ENCODE measurements at places on chromosomes 1 and 21.

- DNase-seq, result no peak
Observed at GRCh38 chr1:197696372-197696771, 78.9 kb downstream of the DENND1B start.

GRCh38 chr1:206049293-206049692 is 3.7 kb upstream of the RHEX start:
- DNase-seq, result no peak

DNA sequence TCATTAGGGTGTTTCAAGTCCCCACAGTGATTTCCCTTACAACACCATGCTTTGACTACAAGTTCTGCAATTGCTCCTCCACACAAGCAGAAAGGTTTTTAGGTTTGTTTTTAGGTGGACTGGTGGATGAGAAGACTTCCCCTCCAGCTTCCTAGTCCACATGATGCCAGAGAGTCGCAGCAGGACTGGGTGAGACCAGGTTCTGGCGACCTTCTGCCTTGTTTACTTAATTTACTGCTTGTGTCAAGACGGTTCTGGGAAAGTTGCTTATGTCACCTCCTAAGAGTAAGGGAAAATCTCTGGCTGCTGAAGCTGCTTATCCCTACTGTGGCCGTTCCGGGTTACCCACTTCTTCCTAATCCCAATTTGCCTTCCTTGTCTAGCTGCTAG is 76.4 kb downstream of the GLUL start:
- no peak for DNase-seq

DNA sequence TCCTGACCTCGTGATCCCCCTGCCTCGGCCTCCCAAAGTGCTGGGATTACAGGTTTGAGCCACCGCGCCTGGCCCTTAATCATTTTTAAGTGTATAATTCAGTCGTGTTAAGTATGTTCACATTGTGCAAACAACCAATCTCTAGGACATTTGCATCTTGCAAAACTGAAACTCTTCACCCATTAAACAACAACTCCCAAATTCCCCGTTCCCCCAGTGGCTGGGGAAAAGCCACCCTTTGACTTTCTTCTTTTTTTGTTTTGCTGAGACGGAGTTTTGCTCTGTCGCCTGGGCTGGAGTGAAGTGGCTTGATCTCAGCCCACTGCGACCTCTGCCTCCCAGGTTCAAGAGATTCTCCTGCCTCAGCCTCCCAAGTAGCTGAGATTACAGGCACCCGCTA is 6.5 kb upstream of the THEMIS2 start:
- no peak for DNase-seq

DNA sequence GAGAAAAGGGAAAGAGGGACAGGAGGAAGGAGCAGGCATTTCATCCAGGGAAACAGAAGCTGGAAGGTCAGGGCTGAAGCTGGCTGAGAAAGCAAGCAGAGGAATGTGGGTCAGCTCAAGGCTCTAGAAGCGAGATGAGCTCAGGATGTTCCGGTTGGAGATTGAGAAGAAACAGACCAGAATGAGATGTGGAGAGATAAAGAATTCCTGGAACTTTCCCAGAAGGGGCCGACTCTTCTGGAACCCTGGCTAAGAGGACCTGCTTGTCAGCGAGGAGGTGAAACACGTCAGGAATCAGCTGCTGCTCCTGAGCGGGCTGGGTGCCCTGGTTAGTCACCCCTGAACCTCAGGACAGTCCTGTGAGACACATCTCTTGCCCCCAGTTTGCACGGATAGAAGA is 75.9 kb downstream of the HUNK start:
- DNase-seq, result no peak

DNA sequence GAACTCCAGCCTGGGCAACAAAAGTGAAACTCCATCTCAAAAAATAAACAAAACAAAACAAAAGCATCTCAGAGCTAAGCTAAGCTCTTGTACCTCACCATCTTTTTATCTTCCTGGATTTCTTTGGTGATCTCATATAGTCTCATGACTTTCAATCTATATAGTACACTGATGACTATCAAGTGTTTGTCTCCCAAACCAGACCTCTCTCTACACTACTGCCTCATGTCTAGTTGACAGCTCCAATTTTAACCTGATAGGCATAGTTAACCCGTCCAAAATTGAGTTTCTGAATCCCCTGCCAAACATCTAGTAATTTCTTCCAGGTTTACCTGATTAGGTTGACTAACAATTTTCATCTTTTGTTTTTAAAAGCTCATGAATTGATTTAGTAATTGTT is 151.7 kb downstream of the COP1 start:
- no peak for DNase-seq

DNA sequence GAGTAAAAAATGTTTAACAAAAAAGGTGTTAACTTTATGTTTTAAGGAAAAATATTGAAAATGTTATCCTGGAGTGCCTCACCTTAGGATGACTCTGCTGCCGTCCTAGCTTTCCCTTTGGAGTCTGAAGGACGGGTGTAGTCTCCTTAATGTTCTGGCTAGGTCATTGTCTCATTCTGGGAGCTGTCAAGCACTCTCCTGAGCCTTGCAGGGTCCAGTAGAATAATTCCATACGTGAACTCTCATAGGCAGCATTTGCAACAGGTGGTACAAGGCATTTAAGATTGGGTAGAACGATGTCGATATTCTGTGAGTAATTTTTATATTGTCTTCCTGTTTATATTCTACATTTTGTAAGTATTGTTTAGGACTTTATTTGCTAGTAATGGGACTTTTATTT is 283.6 kb upstream of the C1orf105 start:
- DNase-seq, result no peak

GRCh38 chr1:19361611-19362147 is 49.6 kb downstream of the SLC66A1 start:
- DNase-seq, result no peak

DNA sequence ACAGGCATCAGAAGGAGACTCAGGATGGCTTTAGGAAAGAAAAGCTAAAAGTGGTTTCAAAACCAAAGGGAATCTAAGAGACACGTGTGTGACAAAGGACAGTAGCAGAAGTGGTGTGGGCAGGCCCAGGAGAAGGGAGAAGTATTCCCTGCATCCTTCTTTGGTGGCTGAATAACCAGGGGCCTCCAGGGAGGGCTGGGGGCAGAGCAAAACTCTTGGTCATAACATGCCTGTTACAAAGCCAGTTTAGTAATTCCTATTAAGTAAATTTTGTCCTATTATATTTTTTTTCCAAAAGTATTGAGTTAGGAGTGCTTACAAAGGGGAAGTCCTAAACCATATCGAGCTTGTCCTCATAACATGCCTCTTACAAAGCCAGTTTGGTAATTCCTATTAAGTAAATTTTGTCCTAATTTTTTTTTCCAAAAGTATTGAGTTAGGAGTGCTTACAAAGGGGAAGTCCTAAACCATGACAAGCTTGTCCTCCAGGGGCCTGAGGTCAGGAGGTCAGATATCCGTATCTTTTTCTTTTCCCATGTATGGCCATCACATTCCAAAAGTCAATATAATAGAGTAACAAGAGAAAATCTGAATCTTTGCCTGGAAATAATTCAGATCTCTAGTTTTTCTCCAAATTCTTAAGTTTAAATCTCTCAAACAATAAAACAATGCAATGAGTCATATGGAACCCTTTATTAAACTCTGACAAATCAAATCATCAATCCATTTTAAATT is 509.2 kb downstream of the LTN1 start:
- no peak for DNase-seq

DNA sequence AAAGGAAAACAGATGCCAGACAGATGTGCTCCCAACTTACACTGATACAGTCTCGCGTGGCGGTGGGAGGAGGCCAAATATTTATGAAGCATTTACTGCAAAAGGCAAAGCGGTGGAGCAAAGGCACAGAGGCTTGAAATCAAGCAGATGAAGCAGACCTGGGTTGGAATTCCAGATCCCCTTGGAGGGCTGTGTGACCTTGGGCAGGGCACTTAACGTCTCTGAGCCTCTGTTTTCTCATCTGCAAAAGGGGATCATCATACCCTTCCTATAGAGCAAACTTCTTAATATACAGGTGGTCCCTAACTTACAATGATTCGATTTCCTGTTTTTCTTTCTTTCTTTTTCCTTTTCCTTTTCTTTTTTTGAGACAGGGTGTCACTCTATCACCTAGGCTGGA is 54.1 kb downstream of the IGSF21 start:
- no peak for DNase-seq

DNA sequence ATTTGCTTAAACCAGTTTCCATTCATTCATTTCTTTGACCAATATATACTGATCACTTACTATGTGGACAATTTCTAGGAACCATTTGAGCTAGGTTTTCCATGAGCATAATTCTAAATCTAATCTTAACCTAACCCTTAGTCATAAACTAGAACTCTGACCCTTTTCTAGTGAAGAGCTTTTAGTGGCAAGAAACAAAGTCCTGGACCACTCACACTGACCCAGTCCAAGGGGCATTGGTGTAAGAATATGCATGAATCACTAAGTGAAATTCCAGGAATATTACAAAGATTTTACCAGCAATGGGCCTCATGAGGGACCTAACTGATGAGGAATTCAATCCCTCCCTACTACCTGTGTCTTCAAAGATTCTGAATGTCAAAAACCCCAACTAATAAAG is 40.6 kb upstream of the SLC2A1 start:
- no peak for DNase-seq

GRCh38 chr21:33700491-33700890 is 58.2 kb downstream of the ITSN1 start:
- DNase-seq, result no peak

DNA sequence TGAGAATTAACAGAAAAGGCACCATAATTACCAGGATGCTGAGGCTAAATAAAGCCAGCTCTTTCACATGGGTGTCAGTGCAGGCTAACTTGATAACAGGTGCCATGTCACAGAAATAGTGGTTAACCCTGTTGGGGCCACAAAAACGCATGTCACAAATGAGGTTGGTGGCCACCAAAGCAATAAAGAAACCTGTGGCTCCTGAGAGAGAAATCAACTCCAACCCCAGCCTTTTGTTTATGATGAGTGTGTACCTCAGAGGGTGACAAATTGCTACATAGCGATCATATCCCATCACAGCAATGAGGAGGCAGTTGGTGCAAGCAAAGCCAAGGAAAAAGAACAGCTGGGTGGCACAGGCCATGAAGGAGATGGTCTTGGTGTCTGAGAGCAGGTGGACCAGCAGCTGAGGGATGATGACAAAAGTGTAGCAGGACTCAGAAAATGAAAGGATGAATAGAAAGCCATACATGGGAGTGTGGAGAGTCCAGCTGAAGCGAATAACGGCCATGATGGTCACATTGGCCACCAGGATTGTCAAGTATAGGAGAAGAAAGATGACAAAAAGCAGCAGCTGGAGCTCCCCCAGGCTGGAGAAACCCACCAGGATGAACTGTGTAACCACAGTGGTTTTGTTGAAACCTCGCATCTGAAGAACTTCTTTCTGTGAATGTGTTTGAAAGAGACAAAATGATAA is at the start of gene OR10T2:
Gene OR10T2 (minus strand): TSS at position 649 of the 697 bp plus-strand sequence. CDS start 0 bp downstream, at position 649.
- DNase-seq, result no peak

DNA sequence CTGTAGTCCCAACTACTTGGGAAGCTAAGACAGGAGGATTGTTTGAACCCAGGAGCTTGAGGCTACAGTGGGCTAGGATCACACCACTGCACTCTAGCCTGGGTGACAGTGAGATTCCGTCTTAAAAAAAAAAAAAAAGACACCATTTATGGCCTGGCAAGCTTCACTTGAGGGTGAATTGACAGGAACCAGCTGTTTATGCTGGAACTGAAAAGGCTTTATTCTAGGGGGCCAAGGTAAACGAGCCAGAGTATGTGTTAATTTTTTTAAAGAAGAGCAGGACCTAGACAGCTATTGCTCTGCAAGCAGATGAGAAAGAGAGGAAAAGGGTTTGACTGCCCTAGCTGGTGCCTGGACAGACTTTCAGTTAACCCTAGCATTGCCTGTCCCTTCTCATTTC is 37.0 kb downstream of the S100A6 start:
- no peak for DNase-seq

DNA sequence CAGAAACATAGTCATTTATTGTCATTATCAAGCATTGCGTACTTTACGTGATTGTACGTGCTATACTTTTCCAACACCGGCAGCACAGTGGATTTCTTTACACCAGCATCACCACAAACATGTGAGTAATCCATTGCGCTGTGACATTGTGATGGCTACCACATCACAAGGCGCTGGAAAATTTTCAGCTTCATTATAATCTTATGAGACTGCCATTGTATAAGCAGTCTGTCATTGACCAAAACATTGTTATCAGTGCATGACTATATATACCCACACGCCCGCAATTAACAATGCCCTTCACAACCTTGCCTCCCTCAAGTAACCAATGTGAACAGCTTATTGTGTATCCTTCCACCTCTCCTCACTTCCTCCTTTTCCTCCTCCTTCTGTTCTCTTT is 137.6 kb downstream of the ZZZ3 start:
- no peak for DNase-seq

DNA sequence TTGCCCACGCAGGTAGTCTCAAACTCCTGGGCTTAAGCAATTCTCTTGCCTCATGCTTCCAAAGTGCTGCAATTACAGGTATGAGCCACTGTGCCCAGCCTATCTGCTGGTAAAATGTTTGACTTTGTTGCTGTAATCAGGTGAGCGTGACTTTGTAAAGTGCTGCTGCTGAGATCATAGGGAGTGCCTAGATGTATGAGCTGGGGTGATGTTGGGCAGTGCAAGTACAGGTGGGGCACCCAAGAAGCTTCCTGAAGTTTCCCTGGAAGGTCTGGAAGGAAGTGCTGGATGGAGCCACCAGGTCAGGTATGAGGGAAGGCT is 43.1 kb downstream of the KIF21B start:
- no peak for DNase-seq

DNA sequence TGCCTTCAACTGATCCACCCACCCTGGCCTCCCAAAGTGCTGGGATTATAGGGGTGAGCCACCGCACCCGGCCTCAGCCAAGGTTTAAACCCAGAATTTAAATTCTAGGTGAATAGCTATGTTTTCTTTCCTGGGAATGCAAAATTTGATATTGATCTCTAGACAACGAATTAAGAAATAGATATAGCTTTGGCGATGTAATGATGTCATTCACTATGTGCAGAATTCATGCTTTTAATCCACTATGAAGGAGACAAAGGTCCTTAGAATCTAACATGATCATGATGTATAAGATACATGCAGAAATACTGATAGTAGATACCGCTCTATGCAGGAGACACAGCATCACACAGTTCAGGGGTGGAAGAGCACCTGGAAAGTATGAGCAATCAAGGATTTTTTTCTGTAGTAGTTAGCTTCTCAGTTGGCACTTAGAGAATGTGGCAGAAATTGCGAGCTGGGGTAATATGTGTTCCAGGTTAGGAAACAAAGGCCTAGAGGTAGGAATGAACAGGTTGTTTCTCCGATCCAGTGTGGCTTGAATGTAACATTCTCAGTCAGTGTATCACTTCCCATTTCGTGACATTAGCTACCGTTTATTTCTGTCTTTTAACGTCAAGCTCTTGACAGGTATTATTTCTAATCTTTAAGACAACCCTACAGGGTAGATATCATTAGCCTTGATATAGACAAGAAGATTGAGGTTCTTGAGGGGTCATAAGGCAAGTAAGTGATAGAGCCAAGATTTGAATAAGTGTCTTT is 3.0 kb upstream of the CEP350 start:
- DNase-seq, result no peak
